ENCODE measurements at places on chromosomes 6 and 20.

GRCh38 chr6:74410630-74411029 is 714.6 kb downstream of the CD109 start:
- DNase-seq: no peak

DNA sequence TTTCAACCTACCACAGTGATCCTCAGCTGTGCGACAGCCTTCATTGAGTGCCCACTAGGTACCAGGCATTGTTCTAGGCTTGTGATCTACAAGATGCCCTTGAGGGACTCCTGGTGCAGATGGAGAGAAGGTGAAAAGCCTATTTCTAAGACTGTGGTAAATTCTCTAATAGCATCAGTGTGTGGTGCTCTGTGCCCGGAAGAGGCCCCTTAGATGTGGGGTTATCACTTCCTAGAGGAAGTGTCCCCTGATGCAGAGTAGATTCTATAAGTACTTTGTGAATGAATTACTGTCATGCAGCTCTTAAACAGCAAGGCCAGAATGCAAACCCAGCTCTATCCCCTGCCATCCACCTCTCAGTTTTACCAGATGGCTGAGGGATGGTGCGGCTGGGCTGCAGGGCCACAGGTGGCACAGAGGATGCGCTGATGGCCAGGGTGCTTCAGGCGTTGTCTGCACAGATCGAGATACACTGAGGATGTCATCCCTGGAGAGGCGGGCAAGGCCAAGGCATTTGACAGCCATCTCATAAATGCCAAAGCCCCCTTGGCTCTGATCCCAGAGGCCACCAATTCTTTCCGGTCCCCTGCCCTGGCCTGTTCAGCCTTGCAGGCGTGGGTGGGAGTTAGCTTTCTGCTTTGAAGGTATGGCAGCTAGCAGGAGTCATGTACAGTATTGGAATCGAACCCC is 96.7 kb downstream of the TOX2 start:
- DNase-seq: no peak

DNA sequence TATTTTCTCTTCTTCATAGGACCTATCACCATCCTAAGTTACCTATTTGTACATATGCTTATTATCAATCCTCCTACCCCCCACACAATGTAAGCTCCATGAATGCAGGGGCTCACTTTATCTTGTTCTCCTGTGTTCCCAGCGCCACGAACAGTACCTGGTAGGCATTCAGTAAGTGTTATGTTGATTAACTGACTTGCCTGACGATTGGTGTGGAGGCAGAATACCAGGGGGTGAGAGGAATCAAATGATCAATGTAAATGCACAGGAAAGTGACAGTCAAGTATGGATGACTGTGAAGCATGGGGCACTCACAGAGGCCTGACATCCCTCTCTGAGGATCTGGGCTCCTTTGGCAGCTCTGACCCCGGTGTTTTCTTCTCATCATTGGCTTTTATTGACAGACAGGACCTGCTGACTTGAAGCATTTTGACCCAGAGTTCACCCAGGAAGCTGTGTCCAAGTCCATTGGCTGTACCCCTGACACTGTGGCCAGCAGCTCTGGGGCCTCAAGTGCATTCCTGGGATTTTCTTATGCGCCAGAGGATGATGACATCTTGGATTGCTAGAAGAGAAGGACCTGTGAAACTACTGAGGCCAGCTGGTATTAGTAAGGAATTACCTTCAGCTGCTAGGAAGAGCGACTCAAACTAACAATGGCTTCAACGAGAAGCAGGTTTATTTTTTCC is 6.1 kb upstream of the IFT52 start:
- no peak for DNase-seq

DNA sequence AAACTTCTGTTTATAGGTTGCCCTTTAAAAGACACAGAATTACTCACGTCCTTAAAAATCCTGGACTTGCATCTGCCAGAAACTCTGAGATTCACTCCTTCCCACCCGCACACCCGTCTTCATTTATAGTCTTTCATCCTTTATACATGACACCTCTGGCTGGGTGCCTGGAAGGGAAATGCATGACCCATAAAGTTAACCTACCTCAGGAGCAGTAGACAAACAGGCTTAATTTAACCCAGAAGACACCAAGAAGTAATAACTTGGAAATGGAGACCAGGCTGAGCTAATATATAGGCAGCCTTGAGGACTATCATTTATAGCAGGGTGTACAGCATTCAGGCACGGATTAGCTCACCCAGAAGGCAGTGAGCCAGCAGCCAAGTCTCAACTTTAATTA is 429.0 kb upstream of the NRSN1 start:
- no peak for DNase-seq

GRCh38 chr6:16103722-16104121 is 25.2 kb upstream of the MYLIP start:
- DNase-seq: no peak

GRCh38 chr6:107663308-107663707 is 160.8 kb downstream of the SCML4 start:
- DNase-seq: no peak

DNA sequence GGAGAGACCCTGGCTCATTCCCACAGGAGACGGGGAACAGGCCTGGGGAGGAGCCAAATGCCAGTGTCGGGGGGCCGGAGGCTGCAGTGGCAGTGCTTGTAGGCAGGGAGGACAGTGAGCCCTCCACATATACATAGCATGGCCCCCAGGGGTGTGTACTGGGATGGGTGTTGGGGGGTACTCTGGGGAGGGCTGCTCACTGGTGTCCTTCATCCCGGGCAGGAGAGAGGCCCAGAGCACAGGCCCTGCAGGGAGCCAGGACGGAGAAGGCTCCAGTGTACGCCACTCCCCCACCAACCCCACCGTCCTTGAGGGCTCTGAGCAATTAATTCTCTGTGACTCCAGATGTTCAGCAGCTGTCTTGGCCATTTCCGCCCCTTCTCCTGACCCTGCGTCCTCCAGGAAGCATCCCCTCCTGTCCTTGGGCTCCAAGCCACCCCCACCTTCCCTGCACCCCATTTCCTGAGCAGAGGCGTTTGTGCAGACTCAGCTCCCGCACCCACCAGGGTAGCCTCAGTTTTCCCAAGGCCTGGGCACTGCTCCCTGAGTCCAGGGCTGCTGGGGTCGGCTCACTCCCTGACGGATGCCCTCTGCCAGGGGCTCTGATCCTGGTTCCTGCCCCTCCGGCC is 3.4 kb upstream of the ABHD16B start:
- DNase-seq: no peak

GRCh38 chr6:19013026-19013705 is 626.0 kb downstream of the RNF144B start:
- no peak for DNase-seq

GRCh38 chr20:54650052-54650719 is 174.8 kb downstream of the DOK5 start:
- no peak for DNase-seq

DNA sequence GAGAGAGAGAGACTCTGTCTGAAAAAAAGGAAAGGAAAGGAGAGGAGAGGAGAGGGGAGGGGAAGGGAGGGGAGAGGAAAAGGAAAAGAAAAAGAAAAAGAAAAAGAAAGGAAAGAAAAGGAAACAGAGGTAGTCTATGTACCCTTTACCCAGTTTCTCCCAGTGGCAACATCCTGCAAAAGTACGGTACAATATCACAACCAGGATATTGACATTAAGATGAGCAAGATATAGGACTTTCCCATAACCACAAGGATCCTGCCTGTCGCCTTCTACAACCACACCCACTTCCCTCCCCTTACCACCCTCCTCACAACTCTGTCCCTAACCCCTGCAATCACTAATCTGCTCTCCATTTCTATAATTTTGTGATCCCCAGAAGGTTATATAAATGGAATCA is 4.0 kb downstream of the C20orf96 start:
- no peak for DNase-seq

- no peak for DNase-seq
Observed at GRCh38 chr6:317448-318144, 25.3 kb downstream of the DUSP22 start.

DNA sequence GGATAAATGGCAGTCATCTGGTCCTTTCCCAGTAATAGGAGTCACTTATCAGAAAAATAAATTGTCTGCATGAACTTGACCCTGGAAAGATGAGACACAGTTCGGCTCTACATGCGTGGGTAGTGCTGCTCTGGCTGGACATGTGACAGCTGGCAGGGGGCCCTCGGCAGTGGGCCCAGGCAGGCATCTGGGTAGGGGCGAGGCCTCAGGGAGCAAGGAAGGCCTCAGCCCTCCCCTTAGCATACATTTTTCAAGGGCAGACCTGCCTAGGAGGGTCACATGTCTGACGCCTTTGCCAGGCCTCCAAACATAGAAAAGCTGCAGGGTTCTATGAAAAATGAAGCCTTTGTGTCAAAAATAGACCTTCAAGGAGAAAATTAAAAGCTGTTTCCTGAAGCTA is 12.8 kb upstream of the ILRUN start:
- DNase-seq: no peak

DNA sequence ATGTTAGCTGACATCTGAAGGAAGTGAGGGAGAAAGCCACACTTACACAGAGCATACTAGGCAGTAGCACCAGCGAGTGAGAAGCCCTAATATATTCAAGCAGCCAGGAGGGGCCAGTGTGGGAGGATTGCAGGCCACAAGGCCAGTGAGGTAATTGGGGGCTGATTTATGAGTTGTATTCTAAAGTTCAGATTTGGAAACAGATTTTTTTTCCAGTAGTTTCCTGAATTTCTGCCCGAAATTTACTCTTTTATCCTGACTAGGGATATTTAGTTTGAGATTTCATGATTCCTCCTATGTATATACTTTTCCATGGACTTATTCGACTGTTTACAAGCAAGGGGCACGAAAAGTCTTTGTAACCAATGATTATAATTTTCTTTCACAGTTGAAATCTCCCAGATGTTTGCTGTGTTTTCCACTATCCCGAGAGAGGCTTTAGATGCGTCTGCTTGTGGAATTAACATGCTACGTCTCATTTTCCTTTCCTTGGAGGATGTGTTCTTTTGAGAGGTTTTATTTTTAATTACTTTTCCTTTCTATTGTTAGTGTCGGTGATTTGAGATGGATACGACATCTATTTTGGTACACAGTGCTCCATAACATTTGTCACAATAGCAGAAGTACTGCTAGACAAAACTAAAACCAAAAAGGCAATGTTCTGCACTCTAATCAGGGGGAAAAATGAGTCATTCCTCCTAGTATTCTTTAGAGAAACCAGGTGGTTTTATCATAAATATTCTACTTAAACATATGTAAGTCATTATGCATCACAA is 356.3 kb upstream of the HSF2 start:
- DNase-seq: peak; percentile 53

- DNase-seq: no peak
Observed at GRCh38 chr20:3814928-3815495, 5.3 kb upstream of the AP5S1 start.

DNA sequence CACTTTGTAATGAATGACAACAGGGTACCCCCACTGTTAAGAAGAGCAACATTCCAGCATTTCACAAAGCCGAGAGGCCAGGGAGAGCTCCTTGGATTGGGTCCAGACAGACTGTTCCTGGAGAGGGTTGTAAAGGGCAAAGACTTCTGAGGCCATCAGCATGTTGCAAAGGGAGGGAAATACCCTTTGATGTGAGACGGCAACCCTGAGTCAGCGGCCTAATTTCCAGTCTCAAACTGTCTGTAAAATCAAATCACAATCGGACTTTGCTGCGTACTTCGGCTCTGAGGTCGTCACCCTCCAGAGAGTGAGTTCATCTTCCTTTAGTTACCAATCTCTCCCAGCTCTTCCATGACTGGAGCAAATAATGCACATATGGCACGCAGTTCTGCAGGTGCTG is 101.0 kb upstream of the DTNBP1 start:
- no peak for DNase-seq

- DNase-seq: no peak
Observed at GRCh38 chr6:12032783-12033573, 20.9 kb downstream of the HIVEP1 start.

DNA sequence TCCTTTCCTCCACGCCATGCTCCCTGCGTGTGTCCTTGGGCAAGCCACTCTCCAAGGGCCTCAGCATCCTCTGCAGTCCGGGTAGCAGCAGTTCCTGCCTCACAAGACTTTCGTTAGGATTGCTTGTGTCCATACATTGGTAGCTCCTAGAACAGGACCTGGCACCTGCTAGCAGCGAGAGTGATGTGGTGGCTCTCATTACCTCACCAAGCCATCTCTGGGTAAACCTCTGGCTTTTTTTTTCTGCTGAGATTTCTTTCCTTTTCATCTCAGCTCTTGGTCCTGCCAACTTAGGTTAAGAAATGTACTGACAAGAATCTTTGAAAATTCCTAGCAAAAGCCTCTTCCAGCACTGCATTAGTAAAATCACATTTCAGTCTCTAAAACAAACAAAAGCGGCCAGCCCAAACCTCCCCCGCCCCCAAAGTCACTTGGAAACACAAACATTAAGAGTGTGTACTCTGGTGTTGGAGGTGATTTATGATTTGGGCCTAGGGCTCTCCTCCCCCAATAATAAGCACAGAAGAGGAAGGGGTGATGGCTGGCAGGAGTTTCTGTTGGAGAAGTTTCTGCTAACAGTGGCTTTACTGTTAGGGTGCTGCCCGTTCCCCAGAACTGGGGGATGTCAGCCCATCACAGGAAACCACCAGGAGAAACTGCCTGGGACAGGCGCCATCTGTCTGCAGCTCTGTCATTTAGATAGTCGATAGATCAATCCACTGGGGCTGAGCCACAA is 199.2 kb downstream of the CD83 start:
- no peak for DNase-seq

- no peak for DNase-seq
Observed at GRCh38 chr20:23121751-23122320, 35.7 kb upstream of the CD93 start.

DNA sequence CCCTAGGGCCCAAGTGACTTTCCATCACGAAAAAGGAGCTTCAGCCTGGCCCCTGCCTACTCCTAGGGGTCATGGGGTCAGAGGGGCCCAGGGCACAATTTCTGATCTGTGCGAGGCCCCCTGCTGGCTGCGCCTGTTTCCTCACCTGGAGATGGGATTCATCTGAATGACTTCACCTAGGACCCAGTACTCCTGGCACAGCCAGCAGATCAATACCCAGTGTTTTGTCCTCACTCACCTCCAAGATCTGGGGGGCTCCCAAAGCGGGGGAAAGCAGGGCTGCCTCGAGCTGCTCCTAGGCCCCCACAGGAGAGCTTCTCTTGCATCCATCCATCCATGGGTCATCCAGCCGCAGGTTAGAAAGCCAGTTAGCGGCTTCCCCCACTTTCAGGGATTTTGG is 33.8 kb downstream of the CD40 start:
- no peak for DNase-seq

GRCh38 chr6:167090171-167090570 is 32.7 kb upstream of the CCR6 start:
- no peak for DNase-seq

GRCh38 chr6:60681806-60682205 is 1604.2 kb downstream of the KHDRBS2 start:
- no peak for DNase-seq
